ENCODE measurements at places on chromosomes 1 and 21.

DNA sequence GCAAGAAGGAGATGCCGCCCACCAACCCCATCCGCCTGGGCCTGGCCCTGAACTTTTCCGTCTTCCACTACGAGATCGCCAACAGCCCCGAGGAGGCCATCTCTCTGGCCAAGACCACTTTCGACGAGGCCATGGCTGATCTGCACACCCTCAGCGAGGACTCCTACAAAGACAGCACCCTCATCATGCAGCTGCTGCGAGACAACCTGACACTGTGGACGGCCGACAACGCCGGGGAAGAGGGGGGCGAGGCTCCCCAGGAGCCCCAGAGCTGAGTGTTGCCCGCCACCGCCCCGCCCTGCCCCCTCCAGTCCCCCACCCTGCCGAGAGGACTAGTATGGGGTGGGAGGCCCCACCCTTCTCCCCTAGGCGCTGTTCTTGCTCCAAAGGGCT, 732 bp downstream of the SFN start:
- DNase-seq = no peak

- DNase-seq = no peak
Measured at GRCh38 chr21:40049031-40049930, 182.0 kb downstream of the PCP4 start.

DNA sequence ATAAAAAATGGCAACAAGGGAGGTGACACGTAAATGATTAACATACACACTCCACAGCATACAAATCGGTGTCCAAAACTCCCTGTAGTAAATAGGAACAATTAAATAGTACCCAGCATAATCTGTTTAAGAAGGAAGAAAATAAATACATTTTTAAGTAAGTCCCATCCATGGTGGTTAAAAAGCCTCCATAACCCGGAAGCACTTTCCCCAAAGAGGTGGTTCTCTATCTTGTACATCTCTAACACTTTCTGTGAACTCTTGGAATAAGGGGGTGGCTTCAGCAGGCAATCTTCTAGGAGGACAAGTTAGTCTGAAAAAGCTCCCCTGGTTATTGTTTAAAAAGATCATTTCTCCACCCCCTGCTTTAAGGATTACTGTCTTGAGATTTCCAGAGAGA, 76.9 kb downstream of the PTPN14 start:
- DNase-seq = no peak

DNA sequence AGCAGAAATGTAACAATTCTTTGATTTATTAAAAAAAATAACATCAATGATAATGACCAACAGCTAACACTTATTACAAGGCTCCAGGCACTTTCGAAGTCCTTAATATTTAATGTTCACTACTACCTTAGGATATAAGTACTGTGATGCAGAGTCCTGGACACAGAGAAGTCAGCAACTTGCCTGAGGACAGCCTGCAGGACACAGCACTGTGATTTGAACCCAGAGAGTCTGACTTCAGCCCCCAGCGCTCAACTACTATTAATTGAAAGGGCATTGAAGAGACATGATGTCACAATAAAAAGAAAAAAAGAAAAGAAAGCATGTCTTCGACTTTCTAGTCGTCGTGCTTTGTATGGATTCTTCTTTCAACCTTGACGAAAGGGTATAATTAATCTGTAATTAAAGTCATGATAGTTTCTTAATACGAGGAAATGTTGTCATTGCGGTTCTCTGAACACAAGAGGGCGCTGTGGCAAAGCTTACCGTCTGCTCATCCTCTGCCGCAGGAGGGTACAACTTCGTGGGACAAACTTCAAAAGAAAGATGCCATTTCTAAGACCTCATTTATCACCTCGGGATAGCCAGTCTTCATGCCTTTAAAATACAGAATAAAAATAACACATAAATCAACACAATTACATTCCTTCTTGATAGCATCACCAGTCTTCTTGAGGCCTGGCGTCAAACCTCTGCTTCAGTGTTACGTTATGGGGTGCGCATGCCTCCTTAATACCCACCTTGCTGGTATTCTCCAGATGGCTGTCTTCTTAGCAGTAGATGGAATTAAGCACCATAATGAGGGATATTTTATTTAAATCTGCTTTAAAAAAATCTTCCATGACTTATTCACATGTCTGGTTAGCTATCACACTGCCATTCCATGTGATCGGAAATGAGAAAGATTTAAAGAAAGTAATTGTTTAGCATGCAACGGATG, 240.1 kb downstream of the DISC1 start:
- DNase-seq = peak; percentile 14

- DNase-seq = no peak
Measured at GRCh38 chr1:52530563-52531144, 22.2 kb downstream of the TUT4 start.

DNA sequence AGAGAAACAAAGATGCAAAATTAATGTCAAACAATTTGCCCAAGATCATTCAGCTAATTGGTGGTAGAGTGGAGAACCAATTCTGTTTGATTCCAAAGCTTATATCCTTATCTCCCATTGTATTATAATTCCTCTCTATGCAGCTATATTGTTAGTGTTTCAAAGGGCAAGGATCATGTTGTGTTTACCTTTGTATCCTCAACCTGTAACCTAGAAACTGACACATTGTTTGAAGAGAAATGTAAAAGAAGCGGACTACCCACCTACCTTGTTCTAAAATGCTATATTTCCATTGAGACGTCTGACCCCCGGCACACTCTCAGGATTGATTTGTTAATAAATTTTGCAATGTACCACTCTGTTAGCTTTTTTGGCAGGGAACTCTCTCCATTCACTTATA, 9.3 kb downstream of the RAVER2 start:
- no peak for DNase-seq

Data from activated CD8-positive, alpha-beta memory T cell treated with anti-CD3 and anti-CD28 coated beads for 1 hour (primary cell).